ENCODE measurements at places on chromosomes 2 and 18.

GRCh38 chr2:127106457-127106990, 430 bp downstream of the BIN1 start:
- no peak for DNase-seq

DNA sequence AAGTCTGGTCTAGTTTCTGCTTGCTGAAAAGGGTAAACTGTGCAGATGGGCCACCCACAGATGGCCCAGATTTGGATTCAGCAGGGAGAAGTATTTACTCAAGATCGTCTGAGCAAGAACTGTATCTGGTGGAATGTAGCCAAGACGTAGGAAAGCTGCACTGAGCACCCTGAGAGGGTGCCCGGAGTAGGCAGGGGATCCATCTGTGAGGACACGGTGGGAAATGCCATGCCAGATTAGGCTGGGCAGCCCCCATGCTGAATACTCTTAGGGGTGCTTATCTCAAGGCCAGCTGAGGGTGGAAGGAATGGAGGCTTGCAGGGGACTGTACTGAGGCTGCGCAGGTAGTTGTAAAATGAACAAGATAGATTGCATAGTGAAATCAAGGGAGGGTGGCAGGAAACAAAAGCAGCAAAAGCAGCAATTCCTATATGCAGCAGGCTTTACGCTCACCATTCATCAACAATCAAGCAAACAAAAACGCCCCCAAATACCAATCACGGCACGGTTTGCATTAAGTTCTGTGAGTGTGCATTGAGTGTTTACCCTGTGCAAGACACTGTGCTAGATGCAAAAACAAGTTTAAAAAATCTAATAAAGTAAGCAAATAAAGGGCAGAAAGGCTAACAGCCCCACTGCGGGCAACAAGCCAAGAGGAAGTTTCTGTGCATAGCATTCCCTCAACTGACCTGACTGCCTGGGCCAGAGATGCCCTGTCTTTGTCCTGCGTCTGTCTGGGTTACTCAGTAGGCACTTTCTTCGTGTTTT, 32.2 kb upstream of the LPIN2 start:
- DNase-seq: no peak

- DNase-seq: peak; percentile 78
Observed at GRCh38 chr18:77071711-77072292, 60.8 kb downstream of the MBP start.

DNA sequence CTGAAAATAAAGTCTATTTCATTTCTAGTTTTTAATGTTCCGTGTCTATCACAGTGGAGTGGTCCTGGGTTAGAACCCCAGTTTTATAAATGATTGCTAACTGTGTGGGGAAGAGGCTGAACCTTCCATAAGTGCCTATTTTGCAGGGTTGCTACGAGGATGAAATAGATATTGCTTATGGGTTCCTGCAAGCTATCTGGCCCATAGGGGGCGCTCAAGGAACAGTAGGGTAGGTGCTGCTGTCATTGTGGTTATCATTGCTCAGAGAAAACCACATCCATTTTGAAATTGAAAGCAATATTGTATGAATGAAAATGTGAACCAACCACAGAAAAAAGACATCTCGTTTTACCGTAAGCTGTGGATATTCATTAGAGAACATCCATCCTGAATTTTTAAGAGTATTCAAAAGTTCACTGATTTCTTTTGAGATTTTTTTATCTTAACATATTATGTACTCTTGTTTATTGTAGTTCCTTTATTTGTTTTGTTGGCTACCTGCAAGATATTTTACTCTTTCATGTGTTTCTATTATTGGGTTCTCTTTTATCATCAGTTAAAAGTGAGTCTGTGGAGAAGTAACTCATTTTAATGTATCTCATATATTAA, 261.6 kb downstream of the NAPG start:
- peak; percentile 46 for DNase-seq

DNA sequence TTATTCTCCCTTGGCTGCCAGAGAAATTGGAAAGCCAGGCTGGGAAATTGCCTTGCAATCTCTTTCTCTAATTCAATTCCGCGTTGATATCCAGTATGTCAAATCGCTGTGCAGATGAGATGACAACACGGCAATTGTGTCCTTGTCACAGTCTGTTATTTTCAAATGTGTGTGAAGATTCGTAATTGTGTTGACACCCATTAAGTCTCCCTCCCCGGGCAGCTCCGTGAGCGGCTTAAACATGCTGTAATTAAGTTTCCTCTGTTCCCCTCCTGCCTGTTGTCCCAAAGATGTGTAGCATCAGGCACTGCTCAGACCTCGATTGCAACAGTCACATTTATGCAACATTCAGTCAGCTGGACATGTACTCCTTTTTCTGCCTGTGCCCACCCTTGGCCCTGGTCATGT, 209.5 kb downstream of the LPIN1 start:
- DNase-seq: no peak

GRCh38 chr2:220847006-220847405, 725.1 kb downstream of the EPHA4 start:
- no peak for DNase-seq

DNA sequence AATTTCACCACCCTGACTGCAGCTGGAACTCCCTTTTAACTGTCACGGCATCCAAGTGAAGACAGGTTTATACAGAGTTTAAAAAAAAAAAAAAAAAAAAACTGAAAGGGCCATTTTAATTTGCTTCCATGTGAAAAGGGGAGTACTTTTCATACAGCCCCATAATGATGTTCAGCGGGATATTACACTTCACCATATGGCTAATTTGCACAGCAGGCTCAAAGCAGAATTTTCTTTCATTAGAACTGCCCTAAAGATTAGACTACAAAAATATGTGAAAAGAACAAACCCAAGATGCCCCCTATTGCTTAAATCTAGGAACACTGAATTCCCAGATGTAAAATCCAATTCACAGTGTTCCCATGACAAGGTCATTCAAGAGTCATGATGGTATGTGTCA, 301.8 kb downstream of the EXOC6B start:
- no peak for DNase-seq

- DNase-seq: peak; percentile 81
Observed at GRCh38 chr18:79965119-79965902, 868 bp downstream of the HSBP1L1 start.

Measured in kidney glomerular epithelial cell (primary cell).